Natural killer cell treated with Interleukin-12 subunit alpha and Interleukin-12 subunit beta and Interleukin-15 and Interleukin-18, amount 100 ng/mL, for 72 hours (primary cell): ENCODE measurements at places on chromosomes 12 and 14. TPM values are rescaled to one million over a fixed set of nuclear protein-coding genes. Genes with fewer than 3 reads are reported as not detected.

Gene PRR4
- 3.1 TPM for total RNA-seq

Gene PGF
- not detected for total RNA-seq

Gene SERPINA12
- total RNA-seq: not detected

Gene IL22
- total RNA-seq: 3.4 TPM

Gene SCYL2
- 33.3 TPM for total RNA-seq

Gene GNB3
- not detected for total RNA-seq

Gene SERPINA9
- total RNA-seq: not detected

Gene AKAP3
- 0.86 TPM for total RNA-seq

Gene DDHD1
- total RNA-seq: 87.5 TPM

Gene SIX1
- not detected for total RNA-seq

Gene IAPP
- not detected for total RNA-seq

Gene KRT85
- total RNA-seq: not detected

Gene HCAR3
- total RNA-seq: 0.50 TPM

- no peak for DNase-seq
Observed at GRCh38 chr14:56324454-56324853, 206.2 kb downstream of the PELI2 start.

GRCh38 chr14:85991156-85991555, 461.2 kb downstream of the FLRT2 start:
- DNase-seq: no peak

GRCh38 chr12:124551268-124552144, 15.9 kb downstream of the NCOR2 start:
- DNase-seq: no peak

- DNase-seq: no peak
Observed at GRCh38 chr12:112847708-112848337, 56.3 kb downstream of the RPH3A start.

- DNase-seq: no peak
Observed at GRCh38 chr14:30584058-30584630, 25.2 kb downstream of the G2E3 start.

DNA sequence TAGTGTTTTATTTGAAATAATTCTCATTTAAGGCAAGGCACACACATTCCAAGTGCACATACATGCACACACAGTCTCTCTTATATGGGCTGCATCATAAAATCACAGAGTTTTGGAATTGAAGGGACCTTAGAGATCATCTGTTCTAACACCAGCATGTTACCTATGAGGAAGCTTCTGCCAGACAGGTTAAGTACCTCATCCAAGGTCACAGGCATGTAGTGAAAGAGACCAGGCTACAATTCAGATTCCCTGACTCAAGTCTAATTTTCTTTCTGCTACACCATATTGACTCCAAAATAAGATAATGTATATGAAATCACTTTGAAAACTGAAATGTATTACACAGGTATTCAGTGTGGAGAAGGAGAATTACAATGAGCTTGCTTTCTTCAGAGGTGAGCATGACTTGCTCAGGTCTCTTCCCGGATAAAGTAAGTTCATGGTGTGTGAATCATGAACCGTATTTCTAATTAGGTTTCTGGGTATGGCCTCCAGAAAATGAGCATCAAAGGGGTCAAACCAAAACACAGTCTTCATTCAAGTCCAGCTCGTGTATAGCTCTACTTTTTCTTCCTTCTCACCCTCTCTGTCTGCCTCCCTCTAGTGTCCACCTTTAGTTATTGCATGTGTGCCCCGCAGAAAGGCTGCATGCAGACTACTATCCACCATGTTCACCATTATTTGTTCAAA, 411.9 kb downstream of the FUT8 start:
- DNase-seq: peak; percentile 71

- no peak for DNase-seq
Observed at GRCh38 chr12:27206801-27207502, 37.1 kb upstream of the STK38L start.

- no peak for DNase-seq
Observed at GRCh38 chr14:74950795-74951442, 4.5 kb downstream of the PGF start.

DNA sequence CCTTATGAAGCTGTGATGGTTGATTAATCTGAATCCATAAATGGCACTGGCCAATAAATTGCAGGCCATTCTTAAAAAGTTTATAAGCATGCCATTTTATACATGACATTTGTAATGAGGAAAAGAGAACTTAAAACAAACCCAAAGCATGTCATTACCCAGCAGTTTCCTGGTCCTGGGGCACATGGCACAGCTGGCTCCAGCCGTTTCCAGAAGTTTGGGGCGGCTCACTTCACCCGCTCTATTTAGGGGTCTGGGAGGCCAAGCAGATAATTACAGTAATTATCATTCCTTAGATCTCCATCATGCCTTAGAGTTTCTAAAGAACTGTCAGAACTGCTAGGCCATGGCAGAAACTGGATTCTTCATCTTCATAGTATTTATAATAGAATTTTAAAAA, 6.4 kb downstream of the ADGRD1 start:
- no peak for DNase-seq

DNA sequence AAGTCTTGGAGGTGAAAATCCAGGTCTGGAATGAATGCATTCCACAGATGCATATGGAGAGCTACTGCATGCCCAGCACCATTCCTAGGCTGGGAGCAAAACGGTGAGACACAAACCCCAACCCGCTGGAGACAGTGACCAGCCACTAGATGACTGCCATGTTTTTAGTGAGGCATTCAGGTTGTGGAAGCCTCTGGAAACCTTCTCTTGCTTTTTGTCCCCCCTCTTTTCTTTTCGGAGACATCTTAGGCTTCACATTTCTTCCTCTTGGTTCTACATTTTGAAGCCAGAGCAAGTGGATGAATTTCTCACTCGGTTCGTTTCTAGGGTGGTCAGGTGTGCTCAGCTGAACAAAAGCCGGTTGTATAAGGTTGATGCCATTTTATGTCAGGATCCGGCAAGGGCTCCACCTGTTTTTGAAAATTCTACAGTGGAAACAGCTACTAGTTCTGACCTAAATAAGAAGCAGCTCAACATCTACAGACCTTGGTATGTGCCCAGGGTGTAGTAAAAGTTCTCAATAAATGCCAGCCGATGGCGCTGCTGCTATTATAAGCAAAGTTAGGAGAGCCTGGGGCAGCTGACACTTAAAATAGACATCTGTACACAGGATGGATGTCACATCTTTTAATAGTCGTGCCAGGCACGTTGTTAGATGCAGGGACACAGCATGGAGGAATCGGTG, 1.8 kb upstream of the ZNF839 start:
- no peak for DNase-seq

GRCh38 chr14:22846811-22847307, 10.5 kb downstream of the MMP14 start:
- no peak for DNase-seq

- no peak for DNase-seq
Observed at GRCh38 chr12:119288576-119288975, 46.0 kb upstream of the CCDC60 start.

DNA sequence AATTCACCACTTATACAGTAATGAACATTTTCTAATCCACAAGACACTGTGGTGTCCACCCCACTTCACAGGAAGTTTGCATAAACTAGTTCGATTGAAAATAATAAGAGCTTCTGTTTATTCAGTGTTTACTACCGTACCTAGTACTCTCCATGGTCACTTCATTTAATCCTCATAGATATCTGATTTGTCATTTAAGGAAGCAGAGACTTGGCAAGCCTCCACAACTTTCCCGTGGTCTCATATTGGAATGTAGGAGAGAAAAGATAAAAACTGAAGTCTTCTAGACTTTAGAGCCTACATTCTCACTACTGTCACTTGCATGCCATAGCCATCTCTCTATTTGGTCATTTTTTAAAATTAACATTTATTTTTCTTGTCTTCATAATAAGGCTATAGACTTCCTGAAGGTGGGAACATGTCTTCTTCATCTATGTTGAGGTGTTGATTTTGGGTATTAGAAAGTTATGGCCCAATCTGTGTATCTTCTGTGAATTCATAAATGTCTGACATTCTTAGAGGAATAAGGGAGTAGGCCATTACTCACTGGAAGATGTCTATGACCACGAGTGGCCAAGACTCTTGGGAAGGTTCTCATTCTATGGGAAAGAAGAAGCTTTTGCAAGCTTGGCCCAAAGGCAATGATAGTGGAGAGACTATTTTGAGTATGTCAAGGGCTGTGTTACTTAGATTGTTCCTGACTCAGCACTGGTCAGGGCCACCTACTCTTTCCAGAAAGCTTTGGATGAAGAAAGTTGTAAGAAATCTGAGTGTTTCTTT, 423.7 kb downstream of the LRIG3 start:
- no peak for DNase-seq

DNA sequence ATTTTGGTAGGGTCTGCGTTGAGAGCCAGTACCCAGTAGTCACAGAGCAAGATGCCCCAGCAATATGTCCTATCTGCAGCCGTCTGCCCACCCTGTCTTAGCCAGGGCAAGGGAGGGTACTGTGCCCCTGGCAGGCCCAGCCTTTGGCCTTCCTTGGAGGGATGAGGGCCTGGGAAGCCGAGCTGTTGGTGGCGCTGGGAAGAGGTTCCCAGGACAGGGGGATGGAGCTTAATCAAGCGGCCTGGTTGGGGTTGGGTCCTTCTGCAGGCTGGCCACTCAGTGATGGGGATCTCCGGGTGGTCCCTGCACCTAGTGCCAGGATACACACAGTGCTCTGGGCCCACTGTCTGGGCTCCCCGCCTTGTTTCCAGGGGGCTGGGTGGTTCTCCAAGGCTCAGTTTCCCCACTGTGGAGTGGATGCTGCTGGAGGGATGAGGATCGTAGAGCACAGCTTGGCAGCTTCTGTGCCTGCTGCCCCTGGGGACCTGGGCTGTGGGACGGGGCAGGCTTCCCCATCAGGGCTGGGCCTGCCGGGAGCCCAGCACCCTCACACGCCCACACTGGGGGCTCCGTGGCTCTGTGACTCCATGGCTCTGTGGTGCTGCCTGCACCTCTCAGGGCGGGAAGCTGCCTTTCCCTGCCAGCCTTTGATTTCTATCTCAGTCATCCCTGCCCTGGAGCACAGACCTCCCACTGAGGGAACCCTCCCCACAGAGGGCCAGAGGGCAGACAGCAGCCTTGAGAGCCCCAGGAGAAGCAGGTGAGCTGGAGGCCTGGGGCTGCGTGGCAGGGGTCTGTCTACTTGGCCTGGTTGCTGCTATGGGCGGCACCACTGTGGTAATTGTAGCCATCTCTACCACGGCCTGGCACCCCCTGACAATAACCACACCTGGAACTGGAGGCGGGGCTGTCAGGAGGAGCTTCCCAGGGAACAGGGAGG, 357.0 kb downstream of the TMEM121 start:
- peak; percentile 54 for DNase-seq

GRCh38 chr12:126869644-126870043, 1397.3 kb upstream of the TMEM132C start:
- no peak for DNase-seq

GRCh38 chr12:916240-916639, 33.3 kb downstream of the RAD52 start:
- DNase-seq: no peak

- no peak for DNase-seq
Observed at GRCh38 chr12:49212572-49212971, 23.7 kb upstream of the TUBA1A start.

DNA sequence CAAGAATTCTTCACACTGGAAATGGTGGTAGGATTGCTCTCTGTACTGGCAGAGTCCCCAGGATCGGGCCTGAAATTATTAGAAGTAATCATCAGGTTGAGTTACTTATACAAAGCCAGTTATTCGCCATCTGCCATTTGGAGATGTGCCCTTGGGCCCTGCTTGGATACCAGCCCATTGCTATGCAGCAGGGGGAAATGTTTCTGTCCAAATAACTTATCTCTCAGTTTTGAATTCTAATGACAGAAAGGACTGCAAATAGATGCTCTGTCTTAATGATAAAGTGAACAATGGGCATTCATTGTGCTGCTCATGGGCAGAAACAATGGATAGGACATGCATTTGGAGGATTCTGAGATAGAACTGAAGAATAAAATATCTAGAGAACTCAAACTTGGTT, 139.1 kb upstream of the PELI2 start:
- DNase-seq: no peak

- no peak for DNase-seq
Observed at GRCh38 chr14:73660511-73660910, 15.7 kb downstream of the DNAL1 start.

- DNase-seq: no peak
Observed at GRCh38 chr12:97324471-97324870, 138.1 kb upstream of the RMST start.

DNA sequence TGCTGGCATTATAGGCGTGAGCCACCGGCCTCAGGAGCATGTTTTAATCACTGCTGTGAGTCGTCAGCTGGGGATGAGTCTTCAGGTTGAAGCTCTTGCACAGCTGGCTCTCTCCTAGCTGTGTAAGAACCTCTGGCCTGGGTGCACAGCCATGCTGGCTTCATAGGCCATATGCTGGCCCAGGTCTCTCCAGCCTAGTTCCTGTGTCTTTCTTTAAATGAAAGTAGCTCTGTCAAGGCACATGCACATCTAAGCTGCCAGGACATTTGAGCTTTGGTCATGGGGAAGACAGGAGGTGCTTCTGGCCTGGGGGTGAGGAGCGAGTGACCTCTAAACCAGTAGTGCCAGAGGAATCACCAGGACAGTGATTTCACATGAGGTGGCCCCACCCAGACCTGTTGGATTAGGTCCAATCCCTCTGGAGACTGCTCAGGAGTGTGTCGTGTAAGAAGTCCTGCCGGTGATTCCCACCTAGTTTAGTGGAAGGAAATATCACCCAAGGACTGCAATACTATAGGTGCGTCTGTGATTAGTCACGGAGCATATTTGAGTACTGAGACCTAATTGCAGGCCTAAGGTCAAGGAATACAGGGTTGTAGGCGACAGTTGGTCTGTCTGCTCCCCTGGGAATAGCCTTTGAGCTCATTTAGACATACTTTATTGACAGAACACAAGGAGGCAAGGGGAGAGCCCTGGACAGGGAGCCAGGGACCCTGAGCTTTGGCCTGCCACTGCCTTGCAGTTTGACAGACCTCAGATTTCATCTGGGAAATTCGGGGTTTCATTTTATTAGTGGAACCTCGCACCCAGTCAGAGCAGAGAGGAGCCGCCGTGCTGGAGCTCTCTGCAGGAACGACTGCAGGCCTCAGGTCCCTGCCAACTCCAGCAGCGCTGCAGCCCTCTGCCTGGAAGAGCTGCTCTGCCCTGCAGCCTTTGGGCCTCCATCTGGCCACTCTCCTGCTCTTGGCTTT, 67.0 kb downstream of the ANKRD9 start:
- no peak for DNase-seq

- DNase-seq: no peak
Observed at GRCh38 chr12:31991815-31992214, 32.6 kb downstream of the RESF1 start.

- peak; percentile 55 for DNase-seq
Observed at GRCh38 chr12:48003226-48004052, 837 bp downstream of the COL2A1 start.

DNA sequence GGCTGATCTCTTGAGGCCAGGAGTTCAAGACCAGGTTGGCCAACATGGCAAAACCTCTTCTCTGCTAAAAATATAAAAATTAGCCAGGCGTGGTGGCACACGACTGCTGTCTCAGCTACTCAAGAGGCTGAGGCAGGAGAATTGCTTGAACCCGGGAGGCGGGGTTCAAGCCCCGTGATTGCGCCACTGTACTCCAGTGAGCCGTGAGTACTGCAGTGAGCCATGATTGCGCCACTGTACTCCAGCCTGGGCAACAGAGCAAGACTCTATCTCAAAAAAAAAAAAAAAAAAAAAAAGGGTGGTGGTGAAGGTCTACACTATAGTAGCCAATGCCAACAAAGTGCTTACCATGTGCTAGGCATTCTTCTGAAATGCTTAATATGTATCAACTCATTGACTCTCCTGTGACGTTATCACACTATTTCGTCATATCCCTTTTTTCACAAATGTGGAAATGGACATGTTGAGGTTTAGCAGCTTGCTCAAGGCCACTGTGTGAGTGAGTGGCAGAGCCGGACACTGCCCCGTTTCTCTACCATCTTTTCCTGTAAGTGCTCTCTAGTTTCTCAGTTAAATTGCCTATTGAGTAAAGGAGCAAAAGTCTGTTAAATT, 59.6 kb downstream of the GNS start:
- peak; percentile 73 for DNase-seq
